ENCODE measurements at places on chromosomes 2 and 18.

DNA sequence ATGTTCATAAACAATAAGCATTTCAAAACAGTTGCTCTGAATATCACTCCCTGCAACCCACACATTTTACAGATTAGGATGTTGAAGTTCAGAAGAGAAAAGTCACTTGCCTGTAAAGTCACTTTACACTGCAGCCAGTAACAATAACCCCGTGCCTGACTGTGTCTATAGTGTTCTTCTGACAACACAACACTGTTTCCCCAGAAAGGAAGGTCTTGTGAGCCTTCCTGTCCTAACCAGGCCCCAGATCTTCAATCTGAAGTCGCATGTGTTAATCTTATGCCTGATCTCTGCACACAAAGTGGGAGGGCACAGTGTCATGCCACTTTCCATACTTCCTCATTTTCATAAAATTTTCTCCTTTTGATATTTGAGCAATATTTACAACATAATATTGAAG, 120.2 kb downstream of the FEZ2 start:
- DNase-seq: no peak

DNA sequence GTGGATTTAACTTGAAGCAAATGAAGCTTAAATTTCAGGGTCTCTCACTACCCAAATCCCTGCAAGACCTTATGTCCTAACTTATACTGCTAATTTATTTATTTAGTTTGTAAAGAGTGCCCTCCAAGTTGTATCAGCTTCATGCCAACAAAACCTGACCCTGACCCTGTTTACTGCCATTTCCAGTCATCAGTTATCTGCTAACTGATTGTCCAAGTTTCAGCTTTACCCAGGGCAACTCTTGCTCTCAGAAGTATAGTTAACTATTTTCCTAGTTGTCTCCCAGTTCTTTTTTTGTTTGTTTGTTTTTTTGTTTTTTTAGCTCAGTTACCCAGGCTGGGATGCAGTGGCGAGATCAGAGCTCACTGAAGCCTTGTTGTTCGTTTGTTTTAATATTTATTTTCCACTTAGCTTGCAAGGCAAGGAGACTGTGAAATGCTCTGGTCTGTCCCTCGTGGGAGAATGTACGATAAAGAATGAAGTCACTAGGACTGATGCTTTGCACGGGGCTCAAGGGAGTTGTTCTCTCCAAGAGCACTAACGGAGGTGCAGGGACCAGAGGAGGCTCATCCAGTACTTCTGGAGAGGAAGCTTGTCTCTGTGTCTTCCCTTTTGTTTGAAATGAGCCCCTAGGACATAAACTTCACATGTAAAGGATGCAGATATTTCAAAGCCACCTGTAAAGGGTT, 35.3 kb downstream of the MYOM1 start:
- no peak for DNase-seq

DNA sequence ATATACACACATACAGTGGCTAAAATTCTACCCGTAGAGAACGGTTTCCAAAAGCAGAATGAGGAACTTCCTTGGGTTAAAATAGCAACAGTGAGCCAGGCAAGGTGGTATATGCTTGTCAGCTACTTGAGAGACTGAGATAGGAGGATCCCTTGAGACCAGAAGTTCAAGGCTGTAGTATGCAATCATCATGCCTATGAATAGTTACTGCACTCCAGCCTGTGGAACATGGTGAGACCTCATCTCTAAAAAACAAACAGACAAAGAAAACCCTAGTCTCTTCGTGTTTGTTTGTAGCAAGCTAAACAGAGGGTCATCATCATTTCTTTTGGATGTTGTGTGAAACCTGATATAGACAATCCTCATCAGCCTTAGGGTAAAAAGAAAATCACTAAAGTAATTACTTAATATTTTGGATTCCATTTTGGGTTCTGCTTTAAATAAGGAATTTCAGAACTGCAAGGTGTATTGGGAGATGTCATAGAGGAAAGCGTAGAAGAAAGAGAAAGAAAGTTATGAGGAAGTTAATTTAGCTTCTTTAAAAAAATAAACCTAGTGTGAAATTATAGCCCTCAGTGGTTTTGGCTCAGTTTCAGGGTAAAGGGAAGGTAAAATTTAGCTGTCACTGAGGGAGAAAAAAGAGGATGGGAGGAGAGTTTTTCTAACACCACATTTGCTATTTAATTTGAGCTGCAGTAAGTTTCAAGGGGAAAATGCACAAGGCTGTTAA, 46.5 kb downstream of the PLEK start:
- DNase-seq: no peak

- DNase-seq: no peak
Measured at GRCh38 chr2:113734185-113734584, 22.3 kb downstream of the SLC35F5 start.

DNA sequence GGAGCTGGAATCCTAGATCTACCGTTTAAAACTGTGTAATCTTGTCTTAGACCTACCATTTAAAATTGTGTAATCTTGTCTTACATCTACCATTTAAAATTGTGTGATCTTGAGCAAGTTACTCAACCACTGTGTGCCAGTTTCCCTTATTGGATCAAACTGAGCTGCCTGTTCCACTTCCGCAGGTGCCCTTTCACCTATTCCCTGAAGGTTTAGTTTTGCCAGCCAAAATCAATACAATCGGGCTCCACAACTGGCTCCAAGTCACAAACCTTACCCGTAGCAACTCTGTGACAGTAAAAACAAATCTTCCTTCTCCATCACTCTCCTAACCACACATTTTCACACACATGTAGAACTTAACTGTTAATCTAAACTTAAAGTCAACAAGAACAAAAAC, 20.1 kb downstream of the DOCK10 start:
- DNase-seq: no peak

DNA sequence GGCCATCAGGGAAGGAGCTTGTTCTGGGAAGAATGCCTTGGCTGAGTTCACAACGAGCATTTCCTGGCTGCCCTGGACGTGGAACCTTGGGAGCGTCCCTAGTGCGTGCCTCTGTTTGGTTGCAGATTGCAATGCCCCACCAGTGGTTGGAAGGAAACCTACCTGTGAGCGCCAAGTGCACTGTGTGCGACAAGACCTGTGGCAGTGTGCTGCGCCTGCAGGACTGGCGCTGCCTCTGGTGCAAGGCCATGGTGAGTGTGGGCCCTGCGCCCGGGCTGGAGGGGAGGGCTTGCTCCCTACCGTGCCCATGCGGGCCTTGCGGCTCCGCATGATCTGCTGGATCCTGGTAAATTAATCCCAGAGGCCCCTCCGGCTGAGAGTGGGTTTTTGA, 81.9 kb downstream of the DGKD start:
- DNase-seq: no peak

- peak; percentile 14 for DNase-seq
Measured at GRCh38 chr2:221517696-221518151, 54.4 kb downstream of the EPHA4 start.

GRCh38 chr2:654896-655295, 22.3 kb downstream of the TMEM18 start:
- DNase-seq: no peak

DNA sequence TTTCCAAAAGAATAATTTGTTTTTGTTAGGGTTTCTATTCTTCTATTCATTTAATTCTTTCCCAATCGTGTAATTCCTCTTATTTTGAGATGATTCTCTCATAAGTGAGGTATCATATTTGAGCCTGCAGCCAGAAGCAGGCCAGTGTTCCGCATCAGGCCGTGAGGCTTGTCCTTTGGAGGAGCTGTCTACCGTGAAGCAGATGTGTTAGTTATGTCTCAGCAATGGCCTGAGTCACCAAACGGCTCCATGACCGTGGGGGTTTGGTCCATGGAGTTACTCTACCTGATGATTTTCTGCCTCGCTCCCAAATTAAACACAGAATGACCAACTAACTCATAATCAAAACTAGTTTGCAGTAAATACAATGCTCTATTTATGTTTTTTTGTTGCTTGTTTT, 64.2 kb upstream of the TMEM87B start:
- DNase-seq: no peak

DNA sequence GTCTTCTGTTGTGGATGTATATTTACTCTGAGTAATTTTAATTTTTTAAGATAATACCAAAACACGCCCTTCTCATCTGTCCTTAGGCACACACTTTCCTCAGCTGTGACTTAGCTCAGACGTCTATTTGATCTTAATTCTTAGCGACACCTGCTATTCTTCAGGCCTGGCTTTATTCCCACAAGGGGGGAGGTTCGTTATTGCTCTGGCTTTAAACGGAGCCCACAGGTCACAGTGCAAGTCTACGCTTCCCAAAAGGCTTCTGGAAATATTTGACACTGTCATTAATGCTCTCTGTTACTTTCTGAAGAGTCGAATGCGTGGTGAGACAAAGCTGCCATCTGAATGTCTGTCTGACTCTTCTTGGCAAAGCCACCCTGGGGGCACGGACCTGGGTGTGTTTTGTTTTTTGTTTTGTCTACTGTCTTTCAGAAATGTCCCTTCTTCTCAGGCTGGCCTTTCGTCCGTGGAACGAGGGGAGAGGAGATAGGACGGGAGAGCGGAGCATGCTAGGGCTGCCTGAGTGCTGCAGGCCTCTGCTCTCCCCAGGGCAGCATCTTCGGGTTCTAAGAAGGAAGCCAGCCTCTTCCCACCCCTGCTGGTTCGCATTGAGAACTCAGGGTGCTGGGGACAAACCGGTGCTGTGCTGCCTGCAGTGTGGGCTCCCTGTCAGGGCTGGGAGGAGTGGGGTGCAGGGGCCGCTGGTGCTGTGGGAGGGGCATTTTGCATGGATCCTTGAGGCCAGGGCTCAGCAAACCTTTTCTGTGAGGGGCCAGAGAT, 61.9 kb downstream of the ASAP2 start:
- DNase-seq: no peak

DNA sequence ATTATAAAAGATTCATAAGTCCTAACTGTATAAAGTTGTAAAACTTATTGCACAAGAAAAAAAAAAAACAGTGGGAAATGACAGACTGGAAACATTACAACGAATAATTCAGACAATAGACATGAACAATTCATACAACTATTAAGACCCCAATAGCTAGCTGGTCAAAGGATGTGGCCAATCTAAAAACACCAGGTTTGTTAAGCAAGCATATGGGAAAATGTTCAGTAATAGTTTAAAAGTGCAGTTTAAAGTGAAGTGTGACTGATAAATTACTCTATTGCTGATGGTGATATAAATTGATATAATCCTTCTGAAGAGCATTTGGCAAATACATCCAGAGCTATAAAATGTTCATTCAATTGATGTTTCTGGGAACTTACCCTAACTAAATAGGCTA, 289.0 kb downstream of the CAMKMT start:
- DNase-seq: no peak

DNA sequence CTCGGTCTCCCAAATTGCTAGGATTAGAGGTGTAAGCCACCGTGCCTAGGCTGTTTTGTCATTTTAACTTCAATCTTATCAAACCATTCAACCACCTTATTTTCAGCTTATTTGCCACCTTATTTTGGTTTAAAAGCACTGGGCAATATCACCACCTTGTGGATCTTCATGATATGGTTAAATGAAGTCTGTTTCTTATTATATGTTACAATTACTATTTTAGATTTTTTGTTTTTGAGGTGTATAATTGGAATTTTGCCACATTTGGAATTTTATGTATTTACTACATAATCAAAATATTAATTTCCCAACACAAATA, 43.8 kb upstream of the SCN9A start:
- DNase-seq: no peak

DNA sequence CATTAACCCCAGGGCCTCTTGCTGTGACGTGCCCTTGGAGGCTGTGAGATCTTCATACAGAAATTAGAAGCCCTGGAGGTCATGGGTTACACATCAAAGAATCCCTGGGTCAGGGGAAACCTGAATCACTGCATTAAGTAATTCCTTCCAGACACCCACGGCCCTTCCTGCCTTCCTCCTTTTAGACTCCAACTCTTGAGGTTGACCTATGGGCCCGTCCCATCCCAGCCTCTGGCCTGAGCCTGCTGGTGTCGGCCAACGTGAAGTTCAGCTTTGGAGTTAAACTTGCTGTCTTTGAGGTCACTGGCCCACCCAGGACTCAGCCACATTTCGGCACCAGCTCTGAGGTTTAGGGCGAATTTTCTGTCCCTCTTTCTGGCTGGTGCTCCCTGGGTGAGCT, 198.3 kb downstream of the ACKR3 start:
- DNase-seq: no peak

DNA sequence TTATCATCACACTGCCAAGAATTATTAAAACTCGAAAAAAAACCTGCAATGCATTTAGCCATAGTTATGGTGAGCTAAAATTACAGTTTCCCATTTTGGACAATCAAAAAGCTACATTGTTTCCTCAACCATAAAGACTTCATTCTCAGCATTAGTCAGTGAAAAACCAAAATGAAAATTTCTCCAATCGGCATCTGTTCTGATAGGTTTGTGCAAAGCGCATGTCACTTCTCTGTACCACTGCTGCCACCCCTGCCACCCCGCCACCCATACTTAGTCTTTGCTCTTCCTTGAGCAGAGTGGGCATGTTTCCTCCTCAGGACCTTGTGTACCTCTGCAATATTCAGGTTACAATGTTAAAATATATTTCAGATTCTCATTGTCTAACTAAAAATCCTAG, 7.1 kb upstream of the ZBTB14 start:
- DNase-seq: no peak

DNA sequence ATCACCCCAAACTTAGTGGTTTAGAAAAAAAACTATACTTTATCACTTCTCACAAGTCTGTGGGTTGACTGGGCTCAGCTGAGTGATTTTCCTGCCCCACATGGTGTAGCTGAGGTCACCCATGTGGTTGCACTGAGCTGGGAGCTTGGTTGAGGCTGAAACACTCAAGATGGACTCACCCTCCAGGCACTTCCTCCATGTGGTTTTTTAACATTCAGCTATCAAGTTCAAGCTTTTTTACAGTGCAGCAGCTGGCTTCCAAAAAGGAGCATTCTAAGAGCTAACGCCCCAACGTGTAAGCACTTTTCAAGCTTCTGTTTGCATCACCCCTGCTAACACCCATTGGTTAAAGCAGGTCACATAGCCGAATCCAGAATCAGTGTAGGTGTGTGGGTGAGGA, 105.9 kb upstream of the CREB1 start:
- DNase-seq: no peak

- DNase-seq: no peak
Measured at GRCh38 chr2:215536510-215536909, 100.6 kb upstream of the FN1 start.

DNA sequence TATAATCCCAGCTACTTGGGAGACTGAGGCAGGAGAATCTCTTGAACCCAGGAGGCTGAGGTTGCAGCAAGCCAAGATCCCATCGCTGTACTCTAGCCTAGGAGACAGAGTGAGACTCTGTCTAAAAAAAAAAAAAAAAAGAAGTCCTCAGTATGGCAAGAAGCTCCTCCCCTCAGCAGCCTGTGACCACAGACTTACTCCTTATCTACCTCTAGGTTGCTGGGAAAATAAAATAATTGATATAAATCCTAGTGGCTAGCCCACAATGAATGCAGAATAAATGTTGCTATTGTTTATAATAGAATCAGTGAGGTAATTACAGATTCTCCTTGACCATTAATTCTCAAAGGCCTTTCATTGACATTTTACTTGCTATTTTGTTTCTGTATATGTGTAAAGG, 70.6 kb downstream of the IRS1 start:
- DNase-seq: no peak

GRCh38 chr2:23235292-23235691, 149.7 kb upstream of the KLHL29 start:
- no peak for DNase-seq

DNA sequence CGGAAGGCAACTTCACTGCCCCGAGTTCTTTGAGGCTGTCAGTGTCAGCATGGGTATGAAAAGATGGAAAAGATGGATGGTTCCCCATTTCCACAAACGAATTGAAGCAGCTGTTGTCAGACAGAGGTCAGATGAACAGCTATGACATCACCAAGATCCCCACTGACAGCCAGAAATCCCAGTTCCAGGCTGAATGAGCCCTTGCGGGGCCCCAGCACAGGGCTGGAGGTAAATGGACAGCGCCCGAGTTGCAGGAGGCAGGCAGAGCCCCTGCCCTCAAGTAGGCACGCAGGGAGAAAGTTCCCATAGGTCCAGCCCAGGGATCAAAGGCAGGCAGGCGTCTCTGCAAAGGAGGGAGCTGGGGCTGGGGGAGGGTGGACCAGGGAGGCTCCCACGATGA, 169.5 kb upstream of the AGAP1 start:
- no peak for DNase-seq
